ENCODE measurements at places on chromosomes 6 and 20.

DNA sequence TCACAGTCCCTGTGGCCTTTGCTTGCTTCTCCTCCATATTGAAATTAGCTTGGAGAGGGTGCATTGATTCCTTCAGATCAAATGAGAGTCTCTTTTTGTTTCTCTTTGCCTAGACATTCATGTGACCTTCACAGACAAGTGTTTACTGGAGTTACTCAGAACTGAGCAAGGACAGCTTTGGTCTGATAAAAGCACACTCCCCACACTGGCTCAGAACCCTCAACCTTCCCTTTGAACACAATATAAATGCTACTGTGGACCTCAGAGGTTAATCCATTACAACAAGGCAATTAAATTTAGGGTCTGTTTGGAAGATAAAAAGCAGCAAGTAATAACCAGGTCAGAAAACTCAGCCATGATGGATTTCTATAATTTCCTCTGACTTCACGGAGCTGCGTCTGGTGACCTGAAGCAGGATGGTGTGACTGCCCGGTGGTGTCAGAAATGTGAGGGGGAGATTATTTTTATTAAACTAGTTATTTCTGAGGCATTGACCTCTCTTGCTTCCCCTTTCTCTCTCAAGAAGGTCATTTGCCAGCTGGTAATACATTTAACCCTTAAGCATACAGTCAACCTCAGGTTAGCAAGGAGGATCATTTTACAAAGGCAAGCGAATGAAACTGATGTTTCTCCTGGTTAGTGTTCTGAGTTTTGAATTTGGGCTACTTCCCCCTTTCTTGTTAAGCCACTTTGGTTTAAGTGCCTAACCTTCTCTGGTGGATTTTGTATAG is 208.2 kb downstream of the CLIC5 start:
- no peak for DNase-seq

DNA sequence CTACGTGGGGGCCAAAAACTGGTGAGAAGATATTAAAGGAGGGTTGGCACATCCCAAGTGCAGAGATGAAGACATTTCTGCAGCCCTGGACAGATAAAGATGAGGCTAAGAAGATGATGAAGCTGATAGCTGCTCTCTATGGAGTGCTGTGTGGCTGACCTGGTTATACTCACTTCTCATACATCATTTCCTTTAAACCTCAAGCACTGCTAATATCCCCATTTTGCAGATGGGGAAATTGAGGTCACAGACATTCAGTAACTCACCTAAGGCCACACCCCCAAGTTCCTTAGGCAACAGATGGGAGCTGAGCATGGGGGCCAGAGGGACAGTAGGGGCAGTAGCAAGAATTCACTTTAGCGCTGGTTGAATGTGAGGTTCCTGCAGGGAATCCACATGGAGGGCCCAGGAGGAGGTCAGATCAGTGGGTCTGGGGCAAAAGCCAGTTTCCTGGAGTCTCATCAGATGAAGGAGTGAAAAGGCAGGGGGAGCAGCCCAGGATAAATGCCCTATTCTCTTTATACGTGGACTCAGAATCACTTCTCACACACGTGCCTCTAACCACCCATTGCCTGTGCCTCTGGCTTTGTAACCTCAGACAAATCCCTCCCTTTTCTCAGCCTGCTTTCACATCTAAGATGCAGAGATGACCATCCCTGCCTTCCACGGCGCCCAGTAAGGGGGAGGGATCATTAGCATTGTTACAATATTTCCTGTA is 125.8 kb downstream of the NFATC2 start:
- DNase-seq = no peak

GRCh38 chr6:15754035-15754705 is 91.3 kb upstream of the DTNBP1 start:
- DNase-seq = no peak

DNA sequence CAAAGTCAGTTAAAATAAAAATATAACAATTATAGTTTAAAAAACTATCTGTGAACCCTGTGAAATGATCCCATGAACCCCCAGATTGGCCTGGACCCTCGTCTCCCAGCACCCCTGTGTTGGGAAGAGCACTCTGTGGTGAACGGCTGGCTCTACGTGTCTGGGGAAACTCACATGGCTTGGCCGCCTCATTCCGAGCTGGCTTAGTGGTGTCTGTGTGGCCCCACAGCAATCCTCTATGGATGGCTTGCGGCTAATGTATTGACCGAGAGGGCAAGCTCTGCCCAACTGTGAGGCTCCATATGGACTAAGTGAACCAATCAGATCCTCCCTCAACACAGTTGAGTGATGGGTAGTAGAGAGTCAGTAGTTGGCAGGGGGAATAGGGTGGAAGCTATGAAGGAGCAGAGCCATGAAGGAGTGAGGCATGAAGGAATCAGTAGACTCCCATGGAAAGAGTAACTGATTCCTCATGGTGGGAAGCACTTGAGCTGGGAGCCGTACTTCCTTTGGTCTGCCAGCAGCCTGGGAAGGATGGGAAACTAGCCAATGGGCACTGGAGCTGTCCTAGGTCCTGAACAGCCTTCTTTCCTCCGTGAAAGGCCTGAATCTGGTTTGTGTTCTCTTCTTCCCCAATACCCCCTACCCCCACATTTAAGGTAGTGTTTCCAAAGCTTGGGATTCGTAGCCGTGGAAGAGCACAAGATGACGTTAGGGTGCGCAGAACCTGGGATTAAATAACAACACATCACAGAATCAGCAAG is 21.6 kb upstream of the ZNF831 start:
- no peak for DNase-seq

- no peak for DNase-seq
Observed at GRCh38 chr20:47821481-47822100, 36.3 kb upstream of the SULF2 start.

DNA sequence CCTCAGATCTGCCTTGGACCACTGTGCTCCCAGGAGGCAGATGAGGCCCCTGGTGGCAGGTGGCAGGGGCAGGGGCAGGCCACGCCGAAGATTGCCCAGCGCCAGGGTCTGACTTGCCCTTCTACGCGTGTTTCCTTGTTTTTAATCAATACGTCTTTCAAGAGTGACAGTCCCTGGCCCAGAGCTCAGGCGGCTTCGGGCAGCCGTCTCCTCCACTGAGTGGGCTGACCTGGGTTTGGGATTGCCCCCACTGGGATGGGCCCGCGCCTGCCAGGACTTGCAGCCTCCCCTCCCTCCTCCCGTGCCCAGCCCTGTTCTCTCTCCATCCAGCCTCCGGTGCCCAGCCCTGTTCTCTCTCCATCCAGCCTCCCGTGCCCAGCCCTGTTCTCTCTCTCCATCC is 21.2 kb downstream of the FRMD1 start:
- DNase-seq = no peak

GRCh38 chr6:41602864-41603608 is 35.2 kb upstream of the MDFI start:
- peak; percentile 41 for DNase-seq

DNA sequence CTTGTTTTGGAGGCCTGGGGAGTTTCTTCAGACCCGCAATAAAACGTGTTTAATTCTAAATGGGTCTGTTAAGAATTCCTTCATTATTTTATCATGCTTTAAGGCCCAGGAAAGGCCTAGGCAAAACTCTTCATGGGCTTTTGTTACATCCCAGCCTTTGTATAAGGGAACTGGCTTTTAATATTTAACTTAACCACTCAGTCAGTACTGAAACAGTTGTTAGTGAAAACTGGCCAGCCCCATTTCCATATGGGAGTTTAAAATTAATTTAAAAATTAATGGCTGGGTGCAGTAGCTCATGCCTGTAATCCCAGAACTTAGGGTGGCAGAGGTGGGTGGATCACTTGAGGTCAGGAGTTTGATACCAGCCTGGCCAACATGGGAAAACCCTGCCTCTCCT is 213.2 kb upstream of the FKBP1C start:
- DNase-seq = no peak

DNA sequence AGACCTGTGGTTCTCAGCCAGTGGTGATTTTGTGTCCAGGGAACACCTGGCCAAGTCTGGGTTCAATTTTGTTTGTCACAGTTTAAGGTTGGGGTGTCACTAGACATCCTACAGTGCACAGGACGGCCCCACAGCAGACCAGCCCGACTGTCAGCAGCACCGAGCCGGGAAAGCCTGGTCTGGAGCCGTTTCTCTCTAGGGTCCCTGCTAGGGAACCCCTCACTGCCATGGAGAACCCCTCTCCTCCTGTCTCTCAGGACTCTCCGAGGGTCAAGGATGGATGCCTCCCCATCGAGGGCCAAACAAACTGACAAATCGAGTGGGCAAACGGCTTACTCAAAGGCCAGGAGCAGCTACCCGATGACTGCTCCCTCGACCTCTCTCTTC is 15.8 kb upstream of the STX16 start:
- no peak for DNase-seq

DNA sequence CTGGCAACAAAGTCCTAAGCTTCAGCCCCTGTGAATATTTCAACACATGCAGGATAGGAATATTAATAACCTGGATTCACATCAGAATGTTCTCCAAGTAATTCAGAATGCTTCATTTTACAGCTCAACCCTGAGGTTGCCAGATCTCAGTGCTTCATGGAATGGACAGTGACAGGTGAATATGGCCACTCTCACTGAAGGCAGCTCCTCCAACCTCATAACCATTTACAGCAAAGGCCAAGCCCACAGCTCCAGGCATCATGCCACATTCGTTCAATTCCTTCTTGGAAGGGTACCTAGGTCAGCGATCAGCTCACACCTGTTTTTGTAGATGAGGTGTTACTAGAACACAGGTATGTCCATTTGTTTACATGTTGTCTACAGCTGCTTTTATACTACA is 17.1 kb downstream of the CLIC5 start:
- no peak for DNase-seq

Measured in activated CD8-positive, alpha-beta memory T cell treated with anti-CD3 and anti-CD28 coated beads for 48 hours (primary cell).